ENCODE measurements at places on chromosomes 13 and 19. TPM values are rescaled to one million over a fixed set of nuclear protein-coding genes. Genes with fewer than 3 reads are reported as not detected.

The DAND5 gene
- 11.2 TPM for total RNA-seq

The ZNF790 gene
- 10.8 TPM for total RNA-seq

GRCh38 chr13:113616991-113617749, 32.6 kb downstream of the TFDP1 start:
- peak; percentile 27 for DNase-seq

- no peak for DNase-seq
Observed at GRCh38 chr13:98533912-98534311, 43.0 kb downstream of the STK24 start.

DNA sequence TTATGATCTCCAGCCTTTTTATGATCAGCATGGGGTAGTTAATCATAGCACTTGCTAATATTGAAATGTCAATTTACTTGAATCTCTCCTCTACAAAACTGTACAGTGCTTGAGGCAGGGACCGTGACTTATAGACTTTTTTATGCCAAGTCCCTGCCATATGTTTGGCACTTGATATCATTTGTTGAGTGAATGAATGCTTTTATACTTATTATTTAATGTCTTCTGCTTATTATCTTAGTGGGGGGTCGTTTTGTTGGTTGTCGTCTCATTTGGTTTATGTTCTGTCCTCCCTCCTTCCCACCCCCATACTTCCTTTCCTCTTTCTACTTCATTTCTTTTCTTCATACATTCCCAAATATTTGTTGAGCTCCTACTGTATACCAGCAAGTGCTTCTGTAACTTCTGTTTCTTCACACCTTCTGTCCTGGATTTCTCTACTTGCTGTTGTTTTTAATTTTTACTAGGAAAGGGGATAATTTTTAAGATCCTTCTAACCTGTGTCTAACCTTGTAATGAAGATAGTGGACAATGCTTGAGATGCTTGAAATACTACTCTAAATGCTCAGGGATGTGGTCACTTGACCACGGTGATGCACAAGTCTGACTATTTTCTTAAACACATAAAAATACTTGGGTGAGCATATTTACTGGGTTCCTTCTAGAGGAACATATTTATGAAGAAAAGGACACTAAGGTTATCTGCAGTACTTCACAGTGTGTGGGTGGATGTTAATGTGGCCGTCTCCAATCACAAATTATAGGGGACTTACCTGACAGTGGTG, 223.8 kb downstream of the TDRD3 start:
- DNase-seq: no peak

DNA sequence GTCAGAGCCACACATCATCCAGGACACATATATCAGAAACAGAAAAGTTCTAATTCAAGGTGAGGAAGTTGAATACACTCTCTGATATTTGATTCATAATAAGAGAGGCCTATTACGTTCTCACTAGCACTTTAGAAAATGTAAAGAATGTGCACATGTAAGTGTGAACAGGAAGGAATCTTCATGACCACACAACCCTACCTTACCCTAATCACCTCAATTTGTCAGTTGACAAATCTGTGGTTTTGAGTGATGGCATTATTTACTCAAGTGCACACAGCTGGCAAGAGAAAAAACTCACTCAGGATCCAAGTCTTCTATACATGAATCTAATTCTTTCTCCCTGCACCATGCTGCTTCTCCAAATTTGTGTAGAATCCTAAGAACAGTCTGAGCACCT, 445.8 kb downstream of the SUCLA2 start:
- DNase-seq: no peak

DNA sequence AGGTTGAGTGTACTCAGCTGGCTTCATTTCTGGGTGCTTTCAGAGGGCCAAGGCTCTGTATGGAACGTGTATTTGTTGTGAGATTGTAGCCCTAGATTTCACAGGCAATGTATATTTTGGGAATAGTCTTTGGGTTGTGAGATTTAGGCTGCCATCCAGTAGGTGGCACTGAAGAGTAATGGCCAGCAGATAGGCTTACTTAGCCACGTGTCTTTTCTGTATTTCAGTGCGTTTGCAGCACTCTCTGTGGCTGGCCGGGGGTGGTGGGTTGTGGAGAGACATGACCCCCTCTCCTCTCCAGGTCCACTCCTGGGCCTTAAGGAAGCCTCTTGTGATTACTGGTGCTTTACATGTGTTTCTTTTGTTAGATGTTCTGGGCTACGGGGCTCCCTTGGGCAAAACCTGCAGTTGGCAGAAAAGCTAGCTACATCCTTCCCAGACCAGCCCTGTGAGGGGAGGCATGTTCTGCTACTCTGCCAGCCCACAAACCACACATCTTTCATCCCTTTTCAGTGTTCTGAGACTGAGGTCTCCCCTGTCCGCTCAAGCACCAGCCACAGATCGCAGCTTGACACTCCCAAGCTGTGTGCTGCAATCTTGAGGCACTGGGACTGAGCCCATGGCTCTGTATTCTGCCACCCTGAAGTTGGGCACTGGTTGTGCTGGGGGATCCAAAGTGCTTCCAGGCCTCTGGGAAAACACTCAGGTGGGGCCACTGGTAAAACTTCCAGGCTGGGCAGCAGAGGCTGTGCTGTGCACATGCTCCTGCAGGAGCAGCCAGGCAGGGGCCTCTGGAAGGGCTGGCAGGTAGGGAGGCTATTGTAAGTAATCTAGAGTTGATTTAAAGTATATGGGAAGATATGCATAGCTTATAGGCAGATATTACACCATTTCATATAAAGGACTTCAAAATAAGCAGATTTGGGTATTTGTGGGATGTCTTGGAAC, 1096.8 kb upstream of the PCDH20 start:
- no peak for DNase-seq

DNA sequence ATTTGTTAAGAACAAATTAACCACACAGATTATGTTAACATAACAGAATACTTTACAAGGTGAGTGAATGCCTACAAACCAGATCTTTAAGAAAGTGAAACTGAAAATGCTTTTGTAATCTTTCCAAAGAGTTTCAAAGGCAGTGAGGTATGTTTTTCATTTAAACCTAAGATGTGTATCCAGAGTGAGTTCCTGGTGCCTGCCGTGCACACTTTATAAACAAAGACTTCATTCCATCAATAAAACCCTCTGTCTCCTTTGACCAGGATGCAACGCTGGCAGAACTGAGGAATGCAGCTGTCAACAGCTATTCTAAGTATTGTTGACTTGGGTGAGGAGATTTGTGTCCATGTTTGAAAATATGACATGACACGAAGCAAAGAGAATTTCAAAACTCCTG, 344.6 kb downstream of the DNAJC15 start:
- no peak for DNase-seq

All from left ventricle myocardium superior (tissue), 1 donor.